ENCODE measurements at places on chromosomes 1 and 21.

- no peak for DNase-seq
These were observed 8.6 kb downstream of the FNDC5 start for GRCh38 chr1:32861904-32862695.

- DNase-seq = no peak
These were observed 471.5 kb downstream of the PTPRU start for GRCh38 chr1:29707796-29708195.

DNA sequence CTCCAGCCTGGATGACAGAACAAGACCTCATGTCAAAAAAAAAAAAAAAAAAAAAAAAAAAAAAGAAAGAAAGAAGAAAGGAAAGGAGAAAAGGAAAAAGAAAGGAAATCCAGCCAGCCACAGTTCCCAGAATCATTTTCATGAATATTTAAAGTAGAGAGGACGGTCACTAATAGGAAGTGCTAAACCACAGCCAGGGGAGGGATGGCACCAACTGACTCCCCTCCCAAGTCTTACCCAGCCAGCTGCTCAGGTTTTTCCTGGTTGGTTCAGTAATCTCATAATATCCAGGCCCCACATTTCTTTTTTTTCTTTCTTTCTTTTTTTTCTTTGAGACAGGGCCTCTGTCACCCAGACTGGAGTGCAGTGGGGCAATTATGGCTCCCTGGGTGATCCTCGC is 63.9 kb upstream of the AK4 start:
- no peak for DNase-seq

DNA sequence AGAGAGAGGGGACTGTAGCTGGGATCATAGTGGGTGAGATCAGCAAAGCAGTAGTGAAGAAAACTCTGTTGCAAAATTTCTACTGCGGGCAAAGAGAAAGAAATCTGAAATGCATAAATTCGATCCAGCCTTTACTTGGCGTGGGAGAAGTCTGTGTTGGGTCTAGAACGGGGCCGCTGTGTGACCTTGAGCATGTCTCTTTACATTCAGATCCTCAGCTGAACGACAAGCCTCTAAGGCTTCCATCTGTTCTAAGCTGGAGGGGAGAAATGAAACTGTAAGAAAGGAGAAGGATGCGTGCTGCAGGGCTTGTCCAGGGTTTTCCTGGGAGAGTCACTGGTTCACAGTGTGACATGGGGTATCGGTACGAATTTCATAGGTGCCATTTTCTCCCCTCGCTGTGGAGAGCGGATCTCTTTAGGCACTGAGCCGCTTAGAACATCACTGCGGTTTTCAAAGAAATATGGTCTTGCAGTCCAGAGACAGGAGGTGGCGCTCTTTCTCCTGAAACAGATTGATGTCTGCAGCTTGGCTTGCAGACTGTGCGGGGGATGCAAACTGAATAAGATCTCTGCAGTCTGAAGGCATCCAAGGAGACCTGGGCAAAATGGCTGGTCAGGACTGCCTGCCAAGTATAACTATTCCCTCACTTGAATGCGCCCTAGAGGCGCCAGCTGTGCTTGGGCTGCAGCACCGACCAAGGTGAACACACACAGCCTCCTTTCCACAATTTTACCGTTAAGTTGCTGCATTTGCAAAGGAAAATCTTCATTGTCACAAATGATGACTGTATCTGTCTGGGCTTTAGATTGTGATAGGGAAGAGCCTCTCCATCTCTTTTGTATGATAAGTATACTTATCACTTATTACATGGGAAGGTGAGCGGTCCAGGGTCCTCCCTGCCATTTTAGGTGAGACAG is 104.1 kb downstream of the XCL2 start:
- DNase-seq = peak; percentile 72

- no peak for DNase-seq
These were observed 17.6 kb downstream of the HSPG2 start for GRCh38 chr1:21919520-21919919.

DNA sequence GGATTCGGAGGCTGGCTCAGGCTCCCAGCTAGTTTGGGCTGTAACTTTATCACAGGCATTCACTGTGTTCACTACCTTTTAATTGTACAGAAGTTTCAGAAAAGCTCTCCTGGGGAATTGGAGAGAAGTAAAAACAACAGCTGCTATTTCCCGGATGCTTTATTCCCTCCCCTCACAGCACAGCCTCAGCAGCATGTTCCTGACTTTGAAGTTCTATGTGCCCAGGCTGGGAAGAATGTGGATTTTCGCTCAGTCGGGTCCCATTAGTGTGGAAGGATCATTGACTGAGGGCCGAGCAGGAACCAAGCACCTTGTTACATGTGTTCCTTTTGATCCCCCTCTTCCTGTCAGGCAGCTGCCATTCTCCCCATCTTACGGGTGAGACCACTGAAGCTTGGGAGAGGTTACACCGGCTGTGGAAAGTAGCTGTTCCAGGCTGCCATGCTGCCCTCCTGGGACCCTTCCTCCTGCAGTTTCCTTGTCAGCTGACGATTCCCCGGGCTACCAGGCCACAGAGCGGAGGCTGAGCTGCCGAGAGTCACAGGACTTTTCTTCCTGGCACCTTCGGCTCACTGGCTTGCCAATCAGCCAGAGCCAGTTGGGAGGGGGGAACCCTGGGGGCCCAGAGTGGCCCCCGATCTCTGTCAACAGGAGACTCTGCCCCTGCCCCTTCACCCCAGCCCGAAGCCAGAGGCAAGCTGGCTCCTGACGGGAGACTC is 223.1 kb upstream of the TMEM51 start:
- no peak for DNase-seq

GRCh38 chr1:183936791-183937190 is 100.7 kb downstream of the COLGALT2 start:
- DNase-seq = no peak

DNA sequence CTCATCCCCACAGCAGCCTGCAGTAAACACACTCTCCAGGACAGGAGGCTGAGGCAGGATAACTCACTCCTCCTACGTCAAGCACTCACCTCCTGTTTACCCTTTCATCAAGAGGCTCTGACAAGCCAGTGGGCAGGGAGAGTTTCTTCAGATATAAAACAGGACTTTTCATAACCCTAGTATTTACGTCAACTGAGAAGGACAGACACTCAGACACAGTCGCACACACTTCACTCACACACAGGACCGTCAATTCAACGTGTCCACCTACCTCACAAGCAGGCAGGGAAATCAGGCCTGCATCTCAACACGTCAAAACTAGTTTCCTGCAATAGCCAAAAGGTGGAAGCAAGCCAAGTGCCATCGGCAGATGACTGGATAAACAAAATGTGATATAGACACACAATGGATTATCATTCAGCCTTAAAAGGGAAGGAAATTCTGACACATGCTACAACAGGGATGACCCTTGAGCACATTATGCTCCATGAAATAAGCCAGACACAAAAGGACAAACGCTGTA is 48.6 kb downstream of the ITPKB start:
- DNase-seq = no peak

DNA sequence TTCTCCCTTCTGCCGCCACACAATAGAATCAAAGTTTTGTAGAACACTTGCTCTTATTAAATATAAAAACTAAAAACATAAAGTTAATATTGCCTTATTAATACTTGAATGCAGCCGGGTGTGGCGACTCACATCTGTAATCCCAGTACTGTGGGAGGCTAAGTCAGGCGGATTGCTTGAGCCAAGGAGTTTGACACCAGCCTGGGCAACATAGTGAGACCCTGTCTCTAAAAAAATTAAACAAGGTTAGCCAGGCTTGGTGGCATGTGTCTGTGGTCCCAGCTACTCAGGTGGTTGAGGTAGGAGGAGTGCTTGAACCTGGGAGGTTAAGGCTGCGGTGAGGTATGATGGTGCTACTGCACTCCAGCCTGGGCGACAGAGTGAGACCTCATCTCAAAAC is 13.2 kb upstream of the HHAT start:
- no peak for DNase-seq

Measured in stimulated activated CD8-positive, alpha-beta memory T cell treated with anti-CD3 and anti-CD28 coated beads, Interleukin-4, amount 100 ng/mL, for 1 hour (primary cell).